CD4-positive, alpha-beta T cell treated with Interleukin-17A for 1 hour (primary cell): ENCODE measurements at places on chromosomes 4 and X.

GRCh38 chr4:169802873-169803272, 45.1 kb upstream of the HPF1 start:
- no peak for DNase-seq

- no peak for DNase-seq
These were observed 183.9 kb downstream of the CPEB2 start for GRCh38 chr4:15186149-15186548.

DNA sequence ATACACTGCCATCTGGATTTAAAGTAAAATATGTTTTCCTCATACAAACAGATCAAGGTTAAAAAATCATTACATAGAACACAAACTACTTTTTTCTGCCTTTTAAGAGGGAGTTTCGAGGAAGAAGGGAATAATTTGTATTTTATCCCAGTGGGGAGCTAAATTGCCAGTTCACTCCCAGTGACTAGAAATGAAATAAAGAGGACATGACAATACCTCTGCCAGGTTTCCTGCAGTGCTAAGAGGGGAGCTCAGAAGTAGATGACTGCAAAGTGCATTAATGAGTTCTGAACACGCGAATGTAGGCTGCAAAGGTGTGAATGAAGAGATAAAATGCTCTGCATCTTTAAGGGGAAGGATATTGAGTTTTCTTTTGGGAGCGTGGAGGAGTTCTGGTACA, 69.7 kb downstream of the SRPX start:
- no peak for DNase-seq

DNA sequence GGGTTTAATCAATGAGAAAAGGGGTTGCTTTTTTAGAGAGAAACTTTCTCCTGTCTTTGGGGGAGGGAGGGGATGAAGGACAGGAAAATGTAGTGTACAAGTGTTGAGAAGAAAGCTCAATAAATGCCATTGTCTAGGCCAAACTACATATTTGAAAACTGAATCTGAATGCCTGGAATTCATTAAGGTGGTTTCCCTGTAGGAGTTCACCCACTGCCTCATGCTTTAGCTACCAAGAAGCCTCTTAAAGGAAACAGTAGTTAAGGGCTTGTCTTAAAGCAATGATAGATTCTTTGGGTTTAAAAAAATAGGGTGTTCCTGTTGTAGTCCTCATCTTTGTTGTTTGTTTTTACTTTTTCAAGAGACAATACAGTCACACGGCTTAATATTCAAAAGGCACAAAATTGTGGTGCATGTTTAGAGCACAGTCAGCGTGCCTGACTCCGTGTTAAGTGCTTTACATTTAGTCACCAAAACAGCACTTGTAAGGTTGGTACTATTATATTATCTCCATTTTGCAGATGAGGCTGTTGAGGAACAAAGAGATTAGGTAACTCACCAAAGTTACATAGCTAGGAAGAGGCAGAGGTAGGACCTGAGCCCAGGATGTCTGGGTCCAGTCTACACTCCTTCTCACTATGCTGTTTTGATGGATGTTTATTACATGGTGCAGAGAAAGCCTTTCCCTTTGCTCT, 46.0 kb downstream of the FNIP2 start:
- DNase-seq: no peak

DNA sequence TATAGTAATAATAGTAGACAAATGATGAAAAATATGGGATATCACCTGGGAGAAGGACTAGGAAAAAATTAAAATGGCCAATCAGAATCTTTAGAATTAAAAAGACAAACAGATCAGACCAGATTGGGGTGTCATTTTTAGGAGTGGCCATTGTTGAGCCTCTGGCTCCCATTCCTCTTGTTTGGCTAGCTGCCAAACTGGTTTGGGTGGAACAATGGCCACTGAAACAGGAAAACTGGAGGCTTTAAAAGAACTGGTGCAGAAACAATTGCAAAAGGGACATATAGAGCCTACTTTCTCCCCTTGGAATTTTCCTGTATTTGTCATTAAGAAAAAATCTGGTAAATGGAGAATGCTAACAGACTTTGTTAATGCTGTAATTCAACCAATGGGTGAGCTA, 294.8 kb upstream of the DKK2 start:
- no peak for DNase-seq
